Omental fat pad (tissue), 4 donors: ENCODE measurements at places on chromosomes 4 and X.

- DNase-seq: no peak
Observed at GRCh38 chr4:183284965-183285364, 35.1 kb downstream of the CLDN22 start.

DNA sequence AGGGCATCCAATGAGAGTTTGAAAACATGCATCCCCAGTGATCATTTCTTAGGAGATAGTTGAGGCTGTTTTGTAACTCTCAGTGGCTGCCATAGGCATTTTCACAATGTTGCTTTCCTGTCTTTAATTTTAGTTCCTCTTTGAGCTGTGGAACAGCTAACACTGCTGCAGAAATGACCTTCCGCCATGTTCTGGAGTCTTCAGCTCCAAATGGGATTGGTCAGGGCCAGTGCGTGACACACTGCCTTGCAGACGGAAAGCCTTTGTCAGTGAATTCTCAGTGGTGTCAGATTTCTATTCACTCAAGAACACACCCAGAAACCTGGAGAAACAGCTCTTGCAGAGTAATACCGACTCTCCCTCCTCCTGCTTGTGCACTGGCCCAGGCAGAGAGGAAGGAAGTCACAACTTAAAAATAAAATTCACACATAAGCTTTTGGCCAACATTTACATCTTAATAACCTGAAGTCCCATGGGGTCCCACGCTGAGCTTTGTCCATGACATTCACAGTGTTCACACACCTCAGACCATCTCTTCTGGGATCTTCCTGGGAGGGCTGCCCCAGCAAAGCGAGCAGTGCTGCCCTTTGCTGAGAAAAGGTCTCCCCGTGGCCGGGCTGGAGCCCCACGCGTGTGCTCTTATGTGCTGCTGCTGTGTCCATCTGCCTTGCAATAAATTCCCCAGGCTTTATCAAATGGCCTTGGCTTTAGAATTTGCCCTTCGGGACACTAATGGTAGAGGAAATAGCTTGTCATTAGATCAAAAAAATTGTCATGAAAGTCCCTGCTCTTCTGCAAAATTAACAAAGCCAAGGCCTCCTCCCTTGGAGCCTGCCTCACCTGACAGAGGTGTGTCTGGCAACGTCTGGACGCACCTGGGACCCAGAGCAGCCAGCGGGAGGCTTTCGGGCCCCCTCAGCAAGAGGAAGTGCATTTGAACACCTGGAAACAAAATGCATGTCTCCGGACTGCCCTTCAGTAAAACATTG is 126.8 kb downstream of the IRF2 start:
- DNase-seq: no peak

DNA sequence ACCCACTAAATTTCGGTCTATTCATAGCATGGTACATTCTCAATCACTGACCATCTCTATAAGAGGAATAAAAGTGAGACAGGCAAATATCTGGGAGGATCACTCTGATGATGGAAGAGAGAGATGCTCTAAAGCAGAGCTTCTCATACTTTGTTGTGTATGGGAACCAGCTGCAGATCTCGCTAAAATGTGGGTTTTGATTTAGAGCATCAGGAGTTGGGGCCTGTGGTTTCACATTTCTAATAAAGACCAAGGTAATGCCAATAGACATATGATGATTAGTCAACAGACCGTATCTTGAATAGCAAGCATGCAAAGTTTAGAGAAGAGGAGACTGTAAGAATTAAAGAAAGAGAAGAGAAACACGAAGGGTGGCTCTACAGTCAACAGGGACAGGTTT is 107.4 kb upstream of the FTHL17 start:
- DNase-seq: no peak

DNA sequence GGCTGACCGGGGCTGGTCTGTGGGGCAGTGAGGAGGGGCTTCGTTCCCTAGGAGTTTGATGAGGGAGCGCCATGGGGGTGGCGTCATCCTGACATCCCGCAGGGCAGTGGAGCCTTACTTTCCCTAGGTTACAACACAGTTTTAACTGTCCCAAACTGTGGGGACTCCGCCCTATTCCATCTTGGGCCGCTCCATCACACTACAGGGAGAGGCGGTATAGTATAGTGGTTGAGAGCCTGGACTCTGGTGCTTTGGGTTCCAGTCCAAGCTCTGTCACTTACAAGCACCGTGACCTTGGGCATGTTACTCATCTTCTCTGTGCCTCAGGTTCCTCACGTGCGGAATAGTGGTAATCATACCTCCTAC is 44.2 kb downstream of the ZNF185 start:
- no peak for DNase-seq

GRCh38 chrX:1170243-1170642 is 42.2 kb downstream of the CRLF2 start:
- DNase-seq: no peak

GRCh38 chr4:101419336-101420135 is 72.2 kb upstream of the PPP3CA start:
- no peak for DNase-seq

GRCh38 chr4:102799816-102800215 is 27.5 kb downstream of the UBE2D3 start:
- no peak for DNase-seq

DNA sequence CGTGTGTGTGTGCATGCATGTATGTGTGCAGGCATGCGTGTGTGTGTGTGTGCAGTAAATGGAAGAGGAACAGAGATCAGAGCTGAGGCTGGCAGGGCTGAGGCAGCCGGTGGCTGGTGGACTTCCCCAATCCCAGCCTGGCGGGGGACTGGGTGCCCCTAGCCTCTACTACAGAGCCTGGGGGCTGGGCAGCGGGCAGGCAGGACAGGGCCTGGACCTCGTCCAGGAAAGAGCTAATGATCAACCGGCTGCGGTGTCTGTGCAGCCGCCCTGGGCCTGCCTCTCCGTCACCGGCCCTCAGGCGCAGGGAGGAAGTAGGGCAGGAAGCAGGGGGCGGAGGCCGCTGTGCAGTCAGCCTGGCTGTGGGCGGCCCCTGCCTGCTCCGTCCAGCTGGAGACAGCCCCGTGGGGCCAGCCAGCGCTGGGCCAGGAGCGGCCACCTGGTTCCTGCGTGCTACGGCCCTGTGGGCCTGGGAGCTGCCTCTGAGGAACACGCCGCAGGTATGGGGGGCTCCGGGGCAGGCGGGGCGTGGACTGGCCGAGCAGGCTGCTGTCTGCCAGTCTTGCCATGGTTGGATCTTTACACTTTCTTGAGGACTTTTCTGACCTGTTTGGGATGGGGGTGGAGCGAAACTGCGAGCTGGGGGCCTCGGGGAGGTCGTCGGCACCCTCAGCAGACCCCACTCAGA is at the start of gene SH3TC1:
Gene SH3TC1, plus strand, starts transcription at position 385 of the 688 bp plus-strand sequence. CDS start 5,905 bp downstream, outside the sequence.
- peak; percentile 58 for DNase-seq

GRCh38 chrX:12440246-12440645 is 302.0 kb downstream of the FRMPD4 start:
- no peak for DNase-seq

GRCh38 chr4:45316257-45316656 is 589.9 kb upstream of the GNPDA2 start:
- DNase-seq: no peak

- DNase-seq: no peak
Observed at GRCh38 chrX:124679199-124679598, 332.8 kb downstream of the SH2D1A start.

GRCh38 chrX:104166735-104167436 is 633 bp downstream of the FAM199X start:
- DNase-seq: no peak

- DNase-seq: no peak
Observed at GRCh38 chrX:131288738-131289511, at the start of gene IGSF1. TSS of gene IGSF1 (minus strand) at chrX:131289306. CDS start at chrX:131286674, 2,632 bp downstream.

DNA sequence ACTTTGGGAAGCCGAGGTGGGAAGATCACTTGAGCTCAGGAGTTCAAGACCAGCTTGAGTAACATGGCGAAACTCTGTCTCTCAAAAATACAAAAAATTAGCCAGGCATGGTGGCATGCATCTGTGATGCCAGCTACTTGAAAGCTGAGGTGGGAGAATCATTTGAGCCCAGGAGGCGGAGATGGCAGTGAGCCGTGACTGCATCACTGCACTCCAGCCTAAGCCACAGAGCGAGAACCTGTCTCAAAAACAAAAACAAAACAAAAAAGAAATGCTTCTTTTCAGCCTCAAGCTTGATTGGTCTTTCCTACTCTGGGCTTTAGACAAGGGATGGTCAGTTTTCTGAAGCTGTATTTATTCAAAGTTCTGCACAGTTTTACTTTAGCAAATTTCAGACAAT is 15.8 kb upstream of the DHRSX start:
- no peak for DNase-seq

GRCh38 chrX:125132274-125132673 is 187.4 kb upstream of the TEX13C start:
- no peak for DNase-seq

- no peak for DNase-seq
Observed at GRCh38 chrX:109709129-109709631, 23.9 kb downstream of the ACSL4 start.

DNA sequence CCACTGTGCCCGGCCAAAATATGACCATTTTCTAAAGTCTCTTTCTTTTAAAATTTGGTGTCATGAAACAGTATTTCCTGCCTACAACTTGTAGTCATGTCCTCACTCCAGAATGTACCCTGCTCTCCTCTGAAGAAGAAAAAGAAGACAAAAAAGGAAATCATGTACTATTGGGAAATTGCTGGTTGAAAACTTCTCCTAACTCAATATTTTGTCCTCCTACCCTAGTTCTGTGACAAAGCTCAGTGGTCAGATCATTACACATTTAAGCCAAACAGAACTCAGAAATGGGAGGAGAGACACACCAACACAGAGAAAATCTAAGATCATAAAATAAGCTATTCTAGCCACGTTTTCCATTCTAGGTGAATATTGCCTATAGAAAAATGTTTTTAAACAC is 127.7 kb downstream of the IRF2 start:
- no peak for DNase-seq

DNA sequence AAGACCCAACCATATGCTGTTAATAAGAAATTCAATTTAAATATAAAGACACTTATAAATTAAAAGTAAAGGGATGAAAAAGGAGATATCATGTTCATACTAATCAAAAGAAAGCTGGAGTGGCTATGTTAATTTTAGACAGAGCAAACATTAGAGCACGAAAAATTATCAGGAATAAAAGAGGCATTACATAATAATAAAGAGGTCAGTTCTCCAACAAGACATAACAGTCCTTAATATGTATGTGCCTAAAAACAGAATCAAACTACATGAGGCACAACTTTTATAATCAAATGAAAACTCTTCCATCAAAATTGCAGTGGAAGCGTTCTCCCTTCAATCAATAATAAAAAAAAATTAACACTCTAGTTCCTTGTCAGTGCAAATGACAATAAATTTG is 62.6 kb downstream of the ARHGEF6 start:
- DNase-seq: no peak

GRCh38 chr4:76210452-76210851 is 3.2 kb downstream of the SCARB2 start:
- no peak for DNase-seq

DNA sequence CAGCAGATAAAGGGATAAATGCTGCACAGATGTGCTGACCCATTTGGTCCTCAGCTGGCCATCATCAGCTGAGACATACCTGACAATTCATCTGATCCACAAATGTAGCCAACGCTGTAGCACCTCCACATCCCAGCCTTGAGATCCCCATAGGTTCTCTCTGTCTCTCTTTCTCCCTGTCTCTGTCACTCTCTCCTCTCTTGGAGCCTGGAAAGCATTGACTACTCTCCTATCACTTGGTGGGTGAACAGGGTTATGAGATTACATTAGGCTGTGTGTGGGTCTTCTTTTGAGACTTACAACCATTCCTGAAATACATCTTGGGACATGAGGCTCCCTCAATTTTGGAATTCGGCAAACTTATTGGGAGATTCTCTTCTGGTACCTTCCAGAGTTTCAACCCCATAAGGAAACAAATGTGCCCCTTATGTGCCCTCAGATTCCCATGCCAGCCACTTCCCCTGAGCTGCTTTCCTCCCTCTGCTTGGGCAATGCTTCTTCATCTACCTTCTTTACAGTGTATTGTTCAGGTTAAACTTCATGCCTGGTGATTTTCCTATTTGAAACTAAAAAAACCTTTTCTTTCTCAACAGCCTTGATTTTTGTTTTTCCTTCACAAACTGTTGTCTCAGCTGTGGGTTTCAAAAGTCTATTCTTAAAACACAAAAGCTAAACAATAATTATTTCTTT is 29.1 kb upstream of the FGF2 start:
- no peak for DNase-seq

DNA sequence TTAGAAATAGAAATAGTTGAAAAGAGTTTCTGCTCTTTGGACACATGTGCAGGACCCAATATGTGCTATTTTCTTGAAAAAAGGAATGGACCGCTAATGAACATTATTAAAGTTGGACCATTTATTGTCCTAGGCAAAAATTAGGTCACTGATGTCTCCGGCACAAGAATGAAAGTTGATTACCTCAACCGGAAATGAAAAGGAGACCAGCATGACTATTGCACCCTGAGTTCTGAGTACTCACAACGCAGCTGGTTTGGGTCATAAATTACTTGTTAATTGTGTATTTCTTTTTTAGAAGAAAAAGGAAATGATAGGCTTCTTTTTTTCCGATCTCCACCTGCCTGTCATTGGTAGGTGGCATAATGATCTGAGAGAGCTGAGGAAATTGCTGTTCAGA is 232.7 kb downstream of the ARHGAP24 start:
- no peak for DNase-seq

GRCh38 chr4:126784966-126785580 is 847.7 kb upstream of the INTU start:
- no peak for DNase-seq

DNA sequence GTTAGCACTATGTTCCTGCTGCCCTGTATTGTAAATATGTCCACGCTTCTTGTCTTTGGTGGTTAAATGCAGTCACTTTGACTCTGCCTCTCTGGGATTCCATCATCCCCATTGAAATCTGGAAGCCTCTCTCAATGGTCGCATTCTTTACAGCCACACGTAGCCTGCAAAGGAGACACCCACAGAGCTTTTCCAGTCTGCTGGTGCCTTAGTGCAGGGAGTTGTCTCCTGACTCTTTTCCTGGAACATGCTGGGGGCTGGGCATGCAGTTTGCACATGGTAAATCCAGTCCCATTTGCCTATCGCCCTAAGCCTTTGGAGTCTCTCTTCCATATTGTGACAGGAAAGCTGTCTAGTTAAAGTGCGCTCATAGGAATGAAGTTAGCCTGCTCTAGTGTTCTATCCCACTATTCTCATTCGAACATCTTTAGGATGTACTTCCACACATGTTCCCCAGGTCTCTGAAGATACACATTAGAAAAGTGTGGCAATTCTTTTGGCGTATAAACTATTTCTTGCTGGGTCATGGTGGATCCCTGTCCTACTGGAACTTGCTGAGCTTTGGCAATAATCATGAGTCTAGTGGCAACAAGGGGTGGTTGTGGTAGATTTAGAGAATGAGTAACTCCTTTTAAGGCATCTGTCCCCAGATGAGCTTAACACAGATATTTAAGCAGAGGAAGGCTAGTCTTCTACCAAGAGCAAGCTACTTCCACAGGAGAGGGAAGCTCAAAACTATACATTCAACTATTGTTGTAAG is 33.7 kb downstream of the COQ2 start:
- DNase-seq: no peak

DNA sequence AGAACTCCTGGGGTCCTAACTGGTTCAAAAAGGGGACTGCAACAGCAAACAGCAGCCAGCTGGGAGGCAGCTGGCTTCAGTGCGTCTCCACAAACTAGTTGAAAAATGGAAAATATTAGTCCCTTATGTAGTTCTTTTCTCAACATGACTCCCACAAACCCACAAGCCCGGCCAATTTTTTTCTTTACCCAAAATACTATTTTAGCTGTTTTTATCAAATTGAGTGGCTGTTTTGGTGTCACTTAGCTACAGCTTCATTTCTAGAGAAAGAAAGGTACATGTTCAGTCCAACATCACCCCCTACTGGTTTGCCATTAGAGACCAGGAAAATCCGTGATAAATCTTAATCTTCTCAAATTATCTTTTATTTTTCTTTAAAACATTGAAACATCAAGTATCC is 97.2 kb downstream of the GUCY2F start:
- DNase-seq: no peak

GRCh38 chrX:72306085-72306801 is 529 bp upstream of the CITED1 start:
- no peak for DNase-seq
